ENCODE measurements at places on chromosomes 4 and X. TPM values are rescaled to one million over a fixed set of nuclear protein-coding genes. Genes with fewer than 3 reads are reported as not detected.

Gene AR
- not detected for polyA plus RNA-seq

Gene ZNF732
- polyA plus RNA-seq = not detected

Gene RBM46
- polyA plus RNA-seq = not detected

Gene ZNF41
- 4.3 TPM for polyA plus RNA-seq

Gene ZC4H2
- 3.3 TPM for polyA plus RNA-seq

Gene SMIM43
- not detected for polyA plus RNA-seq

Gene CISD2
- 2.9 TPM for polyA plus RNA-seq

Gene DCAF4L1
- polyA plus RNA-seq = not detected
